ENCODE measurements at places on chromosomes 6 and 20.

DNA sequence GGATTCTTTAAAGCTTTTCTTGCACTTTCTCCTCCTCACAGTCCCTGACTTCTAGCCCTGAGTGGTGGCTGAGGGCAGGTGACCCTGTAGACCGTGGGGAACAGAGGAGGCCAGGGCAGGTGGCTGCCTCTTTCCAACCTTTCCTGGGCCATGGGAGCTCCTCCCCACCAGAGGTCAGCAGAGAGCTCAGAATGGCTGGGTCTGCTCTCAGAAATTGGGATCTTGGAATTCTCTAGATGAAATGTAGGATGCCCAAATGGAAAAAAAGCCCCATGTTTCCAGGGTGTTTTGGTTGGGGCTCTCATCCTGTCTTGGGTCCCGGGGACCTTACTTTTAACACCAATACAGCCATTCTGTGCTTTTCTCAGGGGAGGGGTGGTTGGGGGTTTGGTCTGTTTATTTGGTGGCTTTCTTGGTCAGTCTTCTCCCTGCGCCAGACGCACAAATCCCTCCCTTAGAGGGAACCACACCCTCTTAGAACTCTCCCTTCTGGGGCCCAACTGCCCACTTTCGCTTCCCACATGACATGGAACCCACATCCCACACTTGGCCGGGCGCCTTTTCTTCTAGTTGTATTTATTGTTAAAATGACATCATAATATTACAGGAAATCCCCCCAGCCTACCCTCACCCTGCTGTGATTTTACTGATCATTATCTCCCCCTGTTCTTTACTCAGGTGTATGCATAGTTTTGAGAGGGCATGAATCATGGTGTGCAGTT, 17.9 kb downstream of the GNAS start:
- DNase-seq: peak; percentile 49

- no peak for DNase-seq
Measured at GRCh38 chr20:2932498-2932897, 59.2 kb downstream of the PTPRA start.

DNA sequence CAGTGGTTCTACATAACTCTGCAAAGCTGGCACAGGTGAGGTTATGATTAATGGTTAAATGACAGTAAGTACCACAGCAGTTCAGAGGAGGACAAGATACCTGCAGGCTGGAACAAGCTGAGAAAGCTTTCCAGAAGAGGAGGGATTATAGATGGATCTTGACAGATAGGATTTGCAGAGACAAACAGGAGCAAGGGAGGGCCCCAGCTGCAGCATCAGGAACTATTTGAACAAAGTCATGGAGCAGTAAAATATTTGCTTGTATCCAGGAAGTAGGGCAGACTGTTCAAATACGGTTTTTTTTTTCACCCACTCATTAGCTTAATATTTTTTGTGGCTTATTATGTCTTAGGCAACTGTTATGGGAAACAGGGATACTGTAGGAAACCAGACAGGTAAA, 144.4 kb upstream of the MAN1A1 start:
- DNase-seq: no peak

- no peak for DNase-seq
Measured at GRCh38 chr6:12605888-12606345, 110.7 kb upstream of the PHACTR1 start.

- DNase-seq: peak; percentile 42
Measured at GRCh38 chr6:75208298-75209183, 2.7 kb upstream of the COL12A1 start.

DNA sequence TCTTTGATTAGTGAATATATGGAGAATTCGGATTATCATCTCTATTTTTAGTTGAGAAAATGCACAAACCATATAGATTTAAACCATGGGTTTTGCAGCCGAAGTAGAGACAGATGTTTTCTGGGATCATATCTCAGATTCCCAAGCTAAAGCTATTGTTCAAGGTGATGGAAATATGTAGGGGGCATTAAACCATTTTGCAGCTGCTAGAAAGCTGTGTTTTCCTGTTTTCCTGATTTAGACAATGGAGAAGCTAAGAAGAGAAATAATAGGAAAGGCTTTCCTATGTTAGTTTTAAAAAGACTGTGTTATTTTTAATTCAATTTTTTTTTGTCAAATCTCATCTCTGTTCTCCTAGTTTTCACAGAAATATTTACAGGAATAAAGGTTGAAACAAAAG, 6.2 kb downstream of the CD93 start:
- DNase-seq: no peak
